ENCODE measurements at places on chromosomes 2 and 18.

DNA sequence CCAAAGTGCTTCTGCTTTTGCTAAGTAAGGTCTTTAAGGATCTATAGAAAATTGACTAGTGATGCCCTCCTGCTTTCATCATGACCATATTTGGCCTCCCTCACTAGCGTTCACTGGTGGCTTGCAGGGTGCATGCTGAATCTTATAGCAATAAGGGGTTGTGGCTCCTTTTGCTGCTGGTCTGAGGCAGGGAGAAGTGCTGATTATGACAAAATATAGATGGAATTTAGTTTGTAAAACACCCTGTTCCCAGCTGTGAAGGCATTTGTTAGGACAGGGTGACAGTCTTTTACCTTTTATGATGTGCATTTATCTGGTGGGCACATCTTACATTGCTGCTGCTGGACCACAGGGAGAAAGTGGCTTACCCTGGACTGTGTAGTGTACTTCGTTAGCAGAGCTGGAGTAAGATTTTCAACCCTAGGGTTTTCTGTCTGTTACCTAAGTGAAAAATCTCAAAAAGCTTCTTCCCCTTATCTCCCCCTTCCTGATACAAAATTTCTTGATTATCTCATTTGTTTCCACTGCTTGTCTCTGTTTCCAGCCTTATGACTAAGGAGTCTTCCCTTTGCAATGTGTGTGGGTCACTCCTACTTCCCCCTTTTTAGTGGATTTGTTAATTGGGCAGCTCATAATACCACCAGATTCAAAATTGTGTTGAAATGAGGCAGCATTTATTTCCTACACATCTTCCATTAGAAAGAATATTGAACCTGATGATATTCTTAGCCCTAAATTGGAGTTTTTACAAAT is 21.2 kb upstream of the RPL37A start:
- no peak for DNase-seq

DNA sequence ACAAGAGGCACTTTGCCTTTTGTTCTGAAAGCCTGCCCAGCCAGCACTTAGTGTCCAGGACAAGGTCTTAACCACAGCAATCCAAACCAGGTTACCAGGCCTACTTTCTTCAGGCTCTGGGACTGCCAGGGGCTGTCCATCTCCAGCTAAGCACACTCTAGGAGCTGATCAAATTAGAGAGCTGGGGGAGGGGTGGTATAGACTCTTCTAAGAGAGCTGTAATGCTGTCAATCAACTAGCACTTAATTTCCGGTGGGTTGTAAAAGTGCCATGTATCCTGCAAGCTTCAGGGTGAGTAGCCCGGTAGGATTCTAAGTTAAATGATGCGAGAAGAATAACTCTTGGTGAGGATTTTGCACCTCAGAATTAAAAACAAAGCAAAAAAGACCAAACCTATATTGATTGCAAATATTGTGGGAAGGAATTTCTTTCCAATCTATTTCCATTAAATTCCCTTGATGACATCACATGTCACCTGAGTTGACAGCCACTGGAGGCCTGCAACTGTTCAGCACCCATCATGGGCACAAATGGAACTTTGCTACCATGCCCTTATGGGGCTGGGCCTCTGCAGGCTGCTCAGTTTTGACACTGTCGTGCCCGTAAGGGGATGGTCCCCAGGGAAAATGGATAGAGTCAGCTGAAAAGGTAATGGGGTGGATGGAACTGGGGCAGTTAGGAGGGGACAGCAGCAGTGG is 8.7 kb upstream of the COX7A2L start:
- DNase-seq = no peak

DNA sequence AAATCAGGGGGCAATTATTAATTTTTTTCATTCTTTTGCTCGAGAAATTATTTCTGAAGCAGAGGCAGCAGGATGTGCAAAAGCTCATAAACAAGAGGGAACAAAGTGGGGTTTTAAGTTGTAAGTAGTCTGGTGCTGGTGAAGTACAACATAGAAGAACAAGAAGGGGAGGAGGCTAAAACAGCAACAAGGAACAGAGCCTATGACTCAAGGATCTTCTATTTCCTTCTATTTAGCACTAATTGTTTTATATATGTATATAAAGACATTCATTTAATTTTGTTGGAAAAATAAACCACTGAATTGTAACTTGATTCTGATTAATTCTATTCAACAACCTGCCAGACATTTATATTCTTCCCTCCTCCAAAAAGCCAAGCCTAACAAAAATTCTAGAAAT is 35.0 kb downstream of the YES1 start:
- DNase-seq = no peak

- DNase-seq = no peak
Measured at GRCh38 chr18:59606193-59607077, 90.8 kb downstream of the CCBE1 start.

DNA sequence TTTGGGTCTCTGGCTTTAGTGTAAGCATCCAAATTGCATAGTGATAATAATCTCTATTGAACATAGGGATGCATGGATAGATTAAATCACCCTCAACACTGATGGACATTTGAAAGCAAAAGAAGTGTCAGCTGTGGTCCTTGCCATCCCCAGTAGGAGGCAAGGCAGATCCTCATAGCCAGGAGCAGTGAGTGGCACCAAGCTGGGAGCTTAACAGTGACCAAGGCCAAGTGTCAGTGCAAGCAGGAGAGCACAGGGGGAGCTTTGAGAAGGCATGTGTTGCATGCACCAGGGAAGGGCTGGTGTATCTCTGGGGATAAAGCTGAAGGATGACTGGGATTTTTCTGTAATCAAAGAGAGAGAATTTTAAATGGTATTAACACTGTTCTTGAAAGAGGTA is 14.7 kb downstream of the SLC14A1 start:
- DNase-seq = no peak
